LoVo (cell line): ENCODE measurements at places on chromosomes 7 and 10.

DNA sequence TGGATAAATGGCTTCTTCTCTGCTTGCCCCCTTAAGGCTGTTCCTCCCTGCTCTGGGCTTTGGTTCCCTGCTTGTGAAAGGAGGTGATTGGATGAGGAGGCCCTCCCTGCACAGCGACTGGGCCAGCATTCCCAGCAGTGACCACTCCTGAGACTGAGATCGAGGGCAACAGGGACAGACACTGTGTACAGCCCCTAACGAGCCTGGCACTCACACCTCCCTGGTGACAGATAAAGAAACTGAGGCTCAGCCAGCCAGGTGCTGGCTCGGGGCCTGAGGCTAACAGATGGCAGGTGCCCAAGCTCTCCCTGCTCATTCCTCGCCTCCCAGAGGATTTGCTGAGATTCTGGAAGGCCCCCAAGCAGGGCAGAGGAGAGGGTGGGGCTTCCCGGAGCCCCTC is 12.0 kb upstream of the AQP1 start:
- DNase-seq, result no peak

DNA sequence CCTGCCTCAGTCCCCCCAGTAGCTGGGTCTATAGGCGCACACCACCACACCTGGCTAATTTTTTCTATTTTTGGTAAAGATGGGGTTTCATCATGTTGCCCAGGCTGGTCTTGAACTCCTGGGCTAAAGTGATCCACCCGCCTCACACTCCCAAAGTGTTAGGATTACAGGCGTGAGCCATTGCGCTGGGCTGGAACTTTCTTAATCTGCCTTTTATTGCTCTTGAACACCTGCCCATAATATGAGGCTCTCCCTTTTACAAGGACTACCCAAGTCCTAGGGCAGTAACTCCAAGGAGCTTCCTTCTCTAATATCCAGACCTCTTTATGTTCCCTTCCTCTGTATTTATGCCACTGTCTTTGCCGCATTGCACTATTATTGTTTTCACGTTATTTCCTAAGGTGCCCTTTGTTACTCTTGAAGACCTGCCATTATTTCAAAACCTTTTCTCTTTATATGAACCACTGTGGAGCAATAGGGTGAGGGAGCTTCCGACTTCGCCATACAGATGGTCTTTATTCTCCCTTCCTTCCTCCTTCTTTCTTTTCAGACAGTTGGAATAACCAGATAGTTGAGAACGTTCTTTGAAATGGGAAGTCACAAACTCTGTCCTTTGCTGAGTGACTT is 36.3 kb upstream of the TCF7L2 start:
- peak; percentile 65 for DNase-seq

DNA sequence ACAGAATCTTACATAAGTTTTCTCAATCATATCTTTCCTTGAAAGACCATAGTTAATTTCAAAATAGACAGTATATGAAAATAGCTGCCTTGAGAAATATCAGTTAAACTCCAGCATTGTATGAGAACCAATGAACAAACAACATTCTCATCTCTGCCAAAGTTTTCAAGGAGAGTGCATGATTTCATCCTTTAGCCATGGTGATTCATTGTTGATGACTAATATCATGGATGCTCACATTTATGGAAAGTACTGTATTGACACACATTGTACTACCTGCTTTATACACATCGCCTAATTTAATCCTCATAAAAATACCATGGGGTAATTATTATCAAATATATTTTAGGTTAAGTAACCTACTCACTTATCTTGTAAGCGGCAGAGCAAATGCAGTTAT is 250.3 kb downstream of the CNTNAP2 start:
- DNase-seq, result no peak

DNA sequence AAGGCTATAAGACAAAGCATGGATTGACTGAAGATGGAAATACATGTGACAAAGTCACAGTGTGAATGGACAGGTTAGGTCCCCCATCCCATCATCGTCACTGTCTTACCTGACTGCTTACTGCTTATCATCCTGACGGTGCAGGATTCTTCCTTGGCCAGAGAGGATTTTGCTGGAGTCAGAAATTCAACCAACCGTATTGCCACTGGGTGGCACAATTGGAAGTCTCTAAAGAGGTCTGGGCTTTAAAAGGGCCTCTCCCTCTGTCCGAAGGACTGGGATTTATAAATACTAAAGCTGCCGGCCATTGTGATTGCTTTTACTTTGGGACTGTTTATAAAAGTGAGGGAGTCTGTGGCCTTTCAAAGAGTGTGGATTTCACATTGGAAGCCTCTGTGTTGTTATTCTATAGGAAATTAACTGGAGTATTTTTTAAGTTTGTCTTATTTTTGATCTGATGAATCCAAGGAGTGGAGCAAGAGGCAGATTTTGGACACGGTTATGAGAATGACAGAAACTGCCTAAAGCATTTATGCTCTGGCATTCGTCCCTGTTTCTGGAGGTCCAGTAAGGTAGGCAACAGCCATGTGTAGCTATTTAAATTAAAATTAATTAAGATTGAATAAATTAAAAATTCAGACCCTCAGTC is 113.3 kb upstream of the CREB5 start:
- peak; percentile 41 for DNase-seq

DNA sequence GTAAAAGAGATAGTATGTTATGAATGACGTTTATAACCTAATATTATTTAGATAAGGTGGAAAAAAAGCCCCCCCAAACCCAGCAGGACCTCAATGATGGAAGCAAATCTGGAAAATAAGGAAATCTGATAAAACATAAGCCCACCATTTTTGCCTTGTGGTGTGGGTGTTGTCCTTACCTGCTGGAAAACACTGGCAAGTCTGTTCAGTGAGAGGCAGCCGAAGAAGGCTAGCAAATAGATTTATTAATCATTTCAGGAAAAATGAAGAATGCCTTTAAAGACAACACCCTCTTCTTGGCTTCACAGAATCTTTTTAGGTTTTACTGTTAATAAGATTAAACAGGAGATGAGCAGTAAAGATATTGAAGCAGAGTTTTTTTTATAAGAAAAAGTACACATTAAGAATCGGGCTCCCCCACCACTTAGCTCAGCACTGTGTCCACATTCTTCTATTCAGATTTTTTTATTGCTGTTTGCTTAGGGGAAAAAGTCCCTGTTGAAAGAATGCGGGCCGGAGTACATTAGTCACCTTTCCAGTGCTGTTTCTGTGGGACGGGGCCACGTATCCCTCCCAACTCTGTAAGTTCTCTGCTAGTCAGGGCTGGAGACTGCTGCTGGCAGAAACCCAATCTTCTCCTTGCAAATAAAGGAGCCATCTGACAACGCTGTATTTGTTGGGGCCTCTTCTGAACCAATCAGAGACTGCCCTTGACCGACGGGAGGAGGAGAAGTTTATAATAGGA is 104.1 kb downstream of the EVX1 start:
- peak; percentile 96 for DNase-seq

- DNase-seq, result no peak
These were observed 75.2 kb downstream of the CLEC2L start for GRCh38 chr7:139598642-139599041.

DNA sequence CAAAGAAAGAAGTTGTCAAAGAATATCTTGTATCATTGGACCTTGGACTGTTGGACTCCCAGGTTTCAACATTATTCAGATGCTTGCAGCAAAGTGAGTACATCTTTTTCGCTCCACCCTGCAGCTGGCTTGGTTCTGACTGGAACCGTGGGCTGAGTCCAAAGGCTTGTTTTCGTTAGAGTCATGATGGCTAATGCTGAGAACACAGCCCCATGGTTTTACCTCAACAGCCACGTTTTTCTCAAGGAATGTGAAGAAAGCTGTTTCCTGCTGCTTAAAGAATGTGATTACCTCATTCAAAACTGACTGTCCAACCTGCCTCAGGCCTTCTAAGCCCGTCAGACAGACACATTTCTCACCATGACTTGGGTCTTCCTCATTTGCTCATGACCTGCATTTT is 69.5 kb downstream of the STEAP1B start:
- no peak for DNase-seq

DNA sequence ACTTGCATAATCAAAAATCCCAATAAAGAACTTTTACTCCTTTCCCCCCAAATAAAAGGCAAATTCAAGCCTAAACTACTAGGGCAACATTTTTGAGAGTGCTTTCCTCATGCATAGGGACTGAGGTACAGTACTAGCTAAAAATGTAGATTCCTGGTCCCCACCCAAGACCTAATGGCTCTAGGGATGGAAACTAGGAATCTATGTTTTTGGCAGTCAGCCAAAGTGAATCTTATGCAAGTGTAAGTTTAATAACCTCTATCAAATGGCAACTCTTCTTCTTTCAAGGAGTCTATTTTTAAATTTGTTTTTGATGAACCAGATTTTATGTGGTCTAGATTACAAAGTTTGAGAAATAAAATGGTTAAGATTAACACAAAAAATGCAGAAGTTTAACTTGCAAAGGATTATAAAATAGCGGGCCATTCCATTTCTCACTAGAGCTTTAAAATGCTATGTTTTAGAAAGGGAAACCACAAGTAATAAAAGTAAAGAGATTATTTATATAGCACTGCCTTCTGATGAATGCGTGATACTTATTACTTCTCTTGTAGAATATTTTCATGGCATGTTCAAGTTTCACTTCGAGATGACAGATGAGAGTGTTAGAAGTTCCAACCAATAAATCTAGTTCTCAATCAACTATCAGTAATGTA is 70.4 kb upstream of the MDFIC start:
- DNase-seq, result no peak

DNA sequence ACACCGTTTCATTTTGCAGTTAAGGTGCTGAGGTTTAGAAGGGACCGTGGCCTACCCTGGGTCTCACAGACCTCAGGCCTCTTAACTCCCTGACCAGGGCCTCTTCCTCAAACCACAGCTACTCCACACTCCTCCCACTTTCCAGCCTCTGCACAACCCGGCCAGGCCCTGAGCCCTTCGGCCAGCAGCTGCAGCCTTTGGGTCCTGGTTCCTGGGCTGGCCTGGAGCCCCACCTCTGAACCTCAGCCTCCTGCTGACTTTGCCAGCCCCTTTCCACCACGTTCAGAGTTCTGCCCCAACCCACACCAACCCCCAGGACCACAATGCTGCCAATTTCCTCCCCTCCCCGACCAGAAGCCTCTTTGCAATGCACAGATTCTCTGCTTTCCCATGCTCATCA is 84.1 kb downstream of the VOPP1 start:
- no peak for DNase-seq
